ENCODE measurements at places on chromosomes 2 and 18. TPM values are rescaled to one million over a fixed set of nuclear protein-coding genes. Genes with fewer than 3 reads are reported as not detected.

TRIM43 gene
- not detected for total RNA-seq

CAPG gene
- total RNA-seq, result 399 TPM

OSBPL1A gene
- 16.6 TPM for total RNA-seq

ITPRIPL1 gene
- total RNA-seq, result 0.73 TPM

GIGYF2 gene
- total RNA-seq, result 49.2 TPM

TXNL1 gene
- 88.8 TPM for total RNA-seq

RAB17 gene
- total RNA-seq, result not detected

MARCO gene
- 0.32 TPM for total RNA-seq

CYP26B1 gene
- 0.05 TPM for total RNA-seq

SLC14A1 gene
- total RNA-seq, result 44.9 TPM

MC4R gene
- not detected for total RNA-seq

COPS8 gene
- 142 TPM for total RNA-seq

SGPP2 gene
- not detected for total RNA-seq

RRM2 gene
- 195 TPM for total RNA-seq

OTOF gene
- total RNA-seq, result not detected

SLC16A14 gene
- not detected for total RNA-seq

SPP2 gene
- 0.23 TPM for total RNA-seq

IL1RL2 gene
- total RNA-seq, result not detected

AQP12A gene
- not detected for total RNA-seq

C1GALT1C1L gene
- 0.87 TPM for total RNA-seq

KLF7 gene
- 28.9 TPM for total RNA-seq

STPG4 gene
- total RNA-seq, result 0.70 TPM

FAM237A gene
- total RNA-seq, result not detected

RAB10 gene
- total RNA-seq, result 100.0 TPM

Data from HT1080 (cell line).